ENCODE measurements at places on chromosomes 11 and 22.

- no peak overlapping the region for H3K27ac ChIP-seq
- H3K27me3 ChIP-seq: peaks cover 6% of the 10 kb centered on the region
These were observed 71.4 kb downstream of the CSNK2A3 start for GRCh38 chr11:11281626-11282025.

DNA sequence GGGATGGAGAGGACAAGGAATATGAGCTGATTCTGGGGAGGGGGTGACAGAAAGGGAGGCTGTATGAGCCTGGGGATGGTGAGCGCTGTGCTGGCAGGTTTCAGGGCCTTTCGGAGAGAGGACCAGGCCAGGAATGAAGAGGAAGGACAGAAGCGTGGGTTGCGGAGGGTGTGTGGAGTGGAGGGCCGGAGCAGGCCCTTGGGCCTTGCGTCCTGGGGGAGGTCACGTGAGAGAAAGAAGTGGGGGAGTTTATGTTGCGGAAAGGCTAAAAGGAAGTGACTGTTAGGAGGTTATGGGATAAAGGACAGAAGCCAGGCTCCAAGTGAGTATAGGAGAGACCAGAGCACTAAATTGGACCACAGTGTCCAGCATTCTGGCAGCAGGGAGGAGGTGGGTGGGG, 17.5 kb downstream of the BCR start:
- no peaks in the 10 kb centered on the region for H3K27me3 ChIP-seq
- peak overlapping the region; percentile 31 for H3K27ac ChIP-seq
- H3K36me3 ChIP-seq: peaks cover 33% of the 10 kb centered on the region
- no peak overlapping the region for H3K4me3 ChIP-seq
- peaks cover 51% of the 10 kb centered on the region for H3K4me1 ChIP-seq

DNA sequence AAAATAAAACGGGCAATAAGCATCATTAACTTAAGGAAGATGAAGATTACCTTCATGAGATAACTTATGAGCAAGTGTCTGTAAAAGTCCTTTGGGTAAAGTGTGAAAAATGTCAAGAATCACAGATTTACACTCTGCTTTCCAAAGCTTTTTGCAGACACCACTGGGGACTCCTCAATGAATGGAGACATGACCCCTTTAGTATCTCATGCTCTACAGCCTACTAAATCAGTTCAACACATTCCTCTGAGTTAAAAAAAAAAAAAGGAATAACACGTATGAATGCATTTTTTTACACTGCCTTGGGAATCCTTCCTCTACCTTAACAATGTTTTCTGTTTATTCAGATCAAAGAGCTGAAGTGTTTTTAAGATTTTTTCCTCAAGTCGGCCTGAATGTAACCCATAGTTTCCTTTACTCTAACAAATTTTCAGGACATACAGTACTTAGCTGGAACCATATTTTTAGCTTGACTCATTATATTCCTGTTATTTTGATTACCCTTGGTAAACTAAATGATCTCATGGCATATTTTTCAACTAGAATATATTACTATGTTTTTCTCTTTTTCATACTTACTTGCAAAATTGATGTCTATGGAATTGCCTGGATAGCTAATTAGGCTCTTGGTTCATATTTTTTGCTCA, 25.9 kb upstream of the RAB30 start:
- no peaks in the 10 kb centered on the region for H3K4me1 ChIP-seq
- H3K4me3 ChIP-seq: no peak overlapping the region
- DNase-seq: no peak
- H3K27me3 ChIP-seq: no peaks in the 10 kb centered on the region

GRCh38 chr22:48429446-48430020, 1398.1 kb downstream of the BRD1 start:
- H3K4me3 ChIP-seq: no peak overlapping the region
- peaks cover 5% of the 10 kb centered on the region for H3K27me3 ChIP-seq
- no peak overlapping the region for H3K27ac ChIP-seq
- no peaks in the 10 kb centered on the region for H3K36me3 ChIP-seq
- H3K4me1 ChIP-seq: no peaks in the 10 kb centered on the region

Data from activated T-cell treated with anti-CD3 and anti-CD28 coated beads, Interleukin-2, amount 50 U/mL, for 24 hours (primary cell).